Fibroblast of villous mesenchyme (primary cell): ENCODE measurements at places on chromosomes 4 and X.

DNA sequence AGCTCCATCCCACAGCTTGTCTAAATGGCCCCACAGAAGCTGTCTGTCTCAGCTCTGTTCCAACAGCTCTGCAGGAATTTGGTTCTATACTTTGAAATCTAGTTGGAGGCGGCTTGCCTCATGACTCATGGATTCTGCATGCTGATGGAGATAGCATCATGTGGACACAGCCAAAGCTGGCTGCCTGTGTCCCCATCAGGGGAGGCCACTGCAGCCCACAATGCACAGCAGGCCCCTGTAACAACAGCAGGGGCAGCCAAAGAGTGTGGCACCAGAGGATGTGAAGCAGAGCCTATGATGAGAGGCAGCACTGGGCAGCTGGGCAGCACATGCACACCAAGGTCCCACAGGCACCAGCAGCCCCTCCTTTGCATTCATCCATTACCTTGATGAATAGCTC, 67.2 kb downstream of the DCAF12L1 start:
- DNase-seq: no peak

DNA sequence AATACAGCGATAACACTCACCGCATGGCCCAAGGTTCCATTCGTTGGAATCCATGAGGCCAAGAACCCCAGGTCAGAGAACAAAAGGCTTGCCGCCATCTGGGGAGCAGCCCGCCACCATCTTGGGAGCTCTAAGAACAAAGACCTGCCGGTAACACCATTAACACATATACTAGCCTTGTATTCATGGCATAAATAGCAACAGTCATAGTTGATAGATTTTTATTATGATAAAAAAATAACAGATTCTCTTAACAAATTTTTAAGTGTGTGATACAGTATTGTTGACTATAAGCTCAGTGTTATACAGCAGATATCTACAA, 309.4 kb downstream of the GLUD2 start:
- no peak for DNase-seq

- no peak for DNase-seq
These were observed 233.9 kb downstream of the RPA4 start for GRCh38 chrX:97117572-97117971.

GRCh38 chrX:47556045-47556623, 4.9 kb upstream of the ARAF start:
- peak; percentile 94 for DNase-seq

GRCh38 chr4:86910820-86911684, 18.8 kb upstream of the C4orf36 start:
- no peak for DNase-seq

DNA sequence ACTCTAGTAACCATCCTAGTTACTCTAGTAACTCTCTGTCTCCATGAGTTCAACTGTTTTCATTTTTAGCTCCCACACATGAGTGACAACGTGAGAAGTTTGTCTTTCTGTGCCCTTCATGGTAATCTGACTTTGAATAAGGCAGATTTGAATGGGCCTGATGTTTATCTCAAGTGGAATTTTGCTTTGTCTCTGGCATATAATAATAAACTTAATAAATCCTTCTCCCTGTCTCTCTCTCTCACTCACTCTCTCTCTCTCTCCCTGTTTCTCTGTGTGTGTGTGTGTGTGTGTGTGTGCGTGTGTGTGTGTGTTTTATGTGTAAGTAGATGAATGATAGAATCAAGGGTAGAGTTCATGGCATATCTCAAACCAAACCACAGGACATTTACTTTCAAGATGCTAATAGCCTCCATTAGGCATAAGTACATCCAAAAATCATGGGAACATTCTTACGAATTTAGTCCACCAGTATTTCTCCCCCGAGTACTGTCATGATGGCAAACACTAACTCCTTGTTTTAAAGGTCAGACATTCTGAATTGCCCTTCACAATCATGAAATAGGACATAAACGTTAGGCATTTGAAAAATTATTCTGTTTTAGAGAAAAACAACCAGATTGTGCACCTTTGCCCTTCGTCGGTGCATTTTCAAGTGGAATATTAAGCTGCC, 193.1 kb downstream of the SPATA18 start:
- no peak for DNase-seq

- DNase-seq: no peak
These were observed 15.6 kb upstream of the ADH4 start for GRCh38 chr4:99159699-99160098.

DNA sequence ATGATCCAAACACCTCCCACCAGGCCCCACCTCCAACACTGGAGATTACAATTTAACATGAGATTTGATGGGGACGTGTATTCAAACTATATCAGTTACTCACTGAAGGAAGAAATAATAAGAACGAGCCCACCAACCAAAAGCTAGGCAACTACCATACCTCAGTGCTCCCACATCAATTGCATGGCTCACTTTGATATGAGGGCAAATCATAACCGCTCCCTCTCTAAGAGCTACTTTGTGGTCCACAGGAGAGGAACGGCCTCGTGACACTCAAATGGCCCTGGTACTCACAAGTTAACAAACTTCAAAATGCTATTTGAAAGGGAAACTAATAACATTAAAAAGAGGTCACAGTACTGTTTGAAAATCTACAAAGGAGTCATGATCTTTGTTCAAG, 170.7 kb upstream of the SLC7A11 start:
- no peak for DNase-seq
